ENCODE measurements at places on chromosomes 5 and 9.
A peak's percentile ranks its signal among the peaks of the same experiment; 100 is the strongest.

DNA sequence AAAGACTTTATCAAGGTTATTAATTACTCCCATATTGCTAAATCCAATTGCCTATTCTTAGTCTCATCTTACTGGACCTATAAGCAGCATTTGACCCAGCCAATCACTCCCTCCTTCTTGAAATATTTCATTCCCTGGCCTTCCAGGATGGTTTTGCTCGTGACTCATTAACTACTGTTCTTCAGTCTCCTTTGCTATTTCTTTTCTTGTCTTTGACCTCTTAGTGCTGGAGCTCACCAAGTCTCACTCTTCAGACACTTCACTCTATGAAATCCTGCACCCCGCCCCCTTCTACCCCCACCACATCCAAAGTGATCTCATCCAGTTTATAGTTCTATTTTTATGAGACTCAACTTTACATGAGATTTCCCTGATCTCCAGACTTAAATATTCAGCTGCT lies 803.1 kb upstream of the WWC1 start:
- DNase-seq, result no peak

GRCh38 chr9:74277532-74277931 lies 219.6 kb upstream of the RORB start:
- no peak for DNase-seq

DNA sequence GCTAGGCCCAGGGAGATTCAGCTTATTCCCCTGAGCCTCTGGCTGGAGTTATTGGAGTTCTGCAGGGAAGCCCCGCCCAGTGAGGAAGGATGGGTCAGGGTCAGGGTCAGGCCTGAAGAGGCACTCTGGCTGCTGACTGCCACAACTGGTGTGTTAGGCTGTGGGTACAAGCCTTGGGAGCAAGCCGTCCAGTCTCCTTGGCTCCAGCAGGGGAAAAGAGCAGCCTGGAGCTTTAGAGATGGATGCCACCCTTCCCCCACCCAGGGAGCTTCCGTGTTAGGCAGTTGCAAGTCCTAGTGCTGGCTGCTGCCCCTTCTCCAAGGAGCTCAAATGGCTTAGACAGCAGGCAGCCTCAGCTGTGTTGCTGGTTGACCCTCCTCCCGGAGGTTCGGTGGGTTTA lies 34.4 kb upstream of the TAF11L2 start:
- DNase-seq, result no peak

DNA sequence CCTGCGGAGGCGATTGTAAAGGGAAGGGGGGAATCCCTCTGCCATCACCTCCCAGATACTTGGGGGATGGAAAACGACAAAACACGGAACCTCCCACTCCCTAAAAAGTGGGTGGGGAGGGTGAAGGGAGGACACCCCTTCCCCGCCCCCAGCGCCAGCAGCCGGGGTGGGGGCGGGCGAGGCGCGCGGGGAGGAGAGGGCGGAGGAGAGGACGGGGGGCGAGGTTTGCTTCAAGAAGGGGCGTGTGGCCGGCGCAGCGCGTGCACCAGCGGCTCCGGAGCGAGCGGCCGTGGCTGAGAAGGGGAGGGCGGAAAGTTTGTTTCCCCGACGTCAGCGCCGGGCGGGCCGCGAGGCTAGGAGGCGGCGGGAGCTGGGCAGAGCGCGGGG lies at the start of gene PRRX2:
Gene PRRX2, plus strand, starts transcription at position 259 of the 387 bp plus-strand sequence. CDS start 221 bp downstream, outside the sequence.
- DNase-seq, result no peak

DNA sequence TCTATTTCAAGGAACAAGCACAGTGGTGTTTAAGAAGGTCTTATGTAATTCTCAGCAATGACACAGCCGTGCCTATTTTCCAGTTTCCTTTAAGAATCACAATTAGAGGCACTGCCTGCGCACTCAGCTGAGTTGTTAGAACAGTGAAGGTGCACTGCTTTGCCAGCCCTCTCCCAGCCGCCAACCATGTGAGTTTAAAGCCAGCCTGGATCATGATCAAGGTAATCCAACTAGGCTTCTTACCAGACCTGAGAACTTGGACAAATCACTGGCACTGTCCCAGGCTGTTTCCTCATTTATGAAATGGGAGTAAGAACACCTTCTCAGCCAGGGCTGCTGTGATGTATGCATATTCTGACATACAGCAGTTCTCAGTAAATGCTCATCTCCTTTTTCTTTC lies 99.6 kb downstream of the ASTN2 start:
- no peak for DNase-seq

- DNase-seq, result no peak
Observed at GRCh38 chr5:85395526-85395925, 1010.8 kb upstream of the EDIL3 start.

GRCh38 chr5:55313870-55314617 lies 6.3 kb downstream of the MTREX start:
- DNase-seq, result no peak

GRCh38 chr9:105127863-105128220 lies 116.6 kb upstream of the SLC44A1 start:
- DNase-seq, result no peak

- DNase-seq, result peak; percentile 25
Observed at GRCh38 chr9:116646661-116647514, 40.2 kb upstream of the TRIM32 start.

- no peak for DNase-seq
Observed at GRCh38 chr5:167731951-167732350, 559.5 kb upstream of the WWC1 start.

GRCh38 chr9:32578976-32579375 lies 6.0 kb upstream of the NDUFB6 start:
- DNase-seq, result no peak

- no peak for DNase-seq
Observed at GRCh38 chr5:151461312-151461711, 13.9 kb downstream of the SLC36A1 start.

GRCh38 chr9:107306308-107306707 lies 23.2 kb downstream of the RAD23B start:
- DNase-seq, result no peak

- no peak for DNase-seq
Observed at GRCh38 chr5:138463419-138464007, 1.8 kb upstream of the EGR1 start.

DNA sequence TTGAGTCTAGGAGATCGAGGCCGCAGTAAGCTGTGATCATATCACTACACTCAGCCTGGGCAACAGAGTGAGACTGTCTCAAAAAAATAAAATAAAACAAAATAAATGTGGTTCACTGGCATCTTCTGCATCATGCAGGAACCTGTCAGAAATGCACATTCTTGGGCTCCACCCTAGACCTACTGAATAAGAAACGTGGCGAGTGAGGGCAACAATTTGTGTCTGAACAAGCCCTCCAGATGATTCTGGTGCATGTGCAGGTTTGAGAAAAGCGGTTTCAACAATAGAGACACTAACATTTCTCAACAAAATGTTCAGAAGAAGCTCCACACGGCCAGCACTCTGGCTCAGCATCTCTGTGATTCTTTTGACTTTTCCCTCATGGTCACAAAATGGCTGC lies 42.8 kb upstream of the CPEB4 start:
- no peak for DNase-seq

- DNase-seq, result no peak
Observed at GRCh38 chr5:176789873-176790615, 20.3 kb upstream of the UNC5A start.

- DNase-seq, result no peak
Observed at GRCh38 chr5:158245513-158245912, 386.6 kb upstream of the CLINT1 start.

- DNase-seq, result no peak
Observed at GRCh38 chr5:171355302-171355724, 32.3 kb upstream of the NPM1 start.

GRCh38 chr5:126777257-126777974 lies 480 bp downstream of the LMNB1 start:
- peak; percentile 43 for DNase-seq

DNA sequence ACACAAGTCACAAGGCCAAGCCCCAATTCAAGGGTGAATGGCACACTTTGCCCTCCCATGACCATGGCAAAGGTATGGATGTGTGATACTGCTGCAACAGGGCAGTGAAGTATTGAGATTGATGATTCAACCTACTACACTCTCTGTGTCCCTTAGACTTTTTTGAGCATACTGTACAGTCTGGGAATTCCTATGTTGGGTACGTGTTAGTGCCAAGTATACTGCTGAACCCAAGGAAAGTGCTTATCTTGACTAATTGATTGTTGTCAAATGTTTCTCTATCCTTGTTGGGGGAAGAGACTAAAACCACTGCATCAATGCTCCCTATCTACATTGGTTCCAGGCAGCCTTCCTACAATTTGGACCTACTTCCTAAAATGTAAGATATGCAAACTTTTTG lies 93.7 kb downstream of the NDFIP1 start:
- no peak for DNase-seq

GRCh38 chr5:80967500-80968181 lies 7.5 kb downstream of the RASGRF2 start:
- no peak for DNase-seq

DNA sequence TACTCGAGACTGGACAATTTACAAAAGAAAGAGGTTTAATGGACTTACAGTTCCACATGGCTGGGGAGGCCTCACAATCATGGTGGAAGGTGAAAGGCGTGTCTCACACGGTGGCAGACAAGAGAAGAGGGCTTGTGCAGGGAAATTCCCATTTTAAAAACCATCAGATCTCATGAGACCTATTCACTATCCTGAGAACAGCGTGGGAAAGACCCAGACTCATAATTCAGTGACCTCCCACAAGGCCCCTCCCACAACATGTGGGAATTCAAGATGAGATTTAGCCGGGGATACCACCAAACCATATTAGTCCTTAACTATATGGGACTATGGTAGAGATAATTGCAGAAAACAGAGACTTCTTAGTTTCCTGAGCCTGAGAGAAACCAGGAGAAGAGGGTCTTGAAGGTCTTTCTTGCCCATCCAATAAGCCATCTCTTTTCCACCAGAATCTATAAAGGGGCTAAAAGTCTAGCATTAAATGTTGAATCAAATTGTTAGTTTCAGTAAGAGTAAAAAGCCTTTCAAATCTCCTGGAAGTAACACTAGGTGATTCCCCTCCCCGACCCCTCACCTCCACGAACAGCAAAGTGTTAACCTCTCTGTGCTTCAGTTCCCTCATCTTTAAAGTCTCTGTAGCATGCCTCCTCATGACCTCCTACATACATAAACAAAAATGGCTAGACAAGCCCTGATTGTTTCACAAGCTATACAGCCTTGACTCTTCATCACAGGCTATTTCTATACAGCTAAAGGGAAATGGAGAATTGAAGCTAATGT lies 259.1 kb downstream of the TMEM167A start:
- no peak for DNase-seq

GRCh38 chr5:53392073-53392472 lies 88.4 kb upstream of the FST start:
- no peak for DNase-seq

- no peak for DNase-seq
Observed at GRCh38 chr5:88888848-88889188, 5.8 kb upstream of the MEF2C start.

- DNase-seq, result no peak
Observed at GRCh38 chr9:130371196-130371966, 73.4 kb upstream of the ASS1 start.

DNA sequence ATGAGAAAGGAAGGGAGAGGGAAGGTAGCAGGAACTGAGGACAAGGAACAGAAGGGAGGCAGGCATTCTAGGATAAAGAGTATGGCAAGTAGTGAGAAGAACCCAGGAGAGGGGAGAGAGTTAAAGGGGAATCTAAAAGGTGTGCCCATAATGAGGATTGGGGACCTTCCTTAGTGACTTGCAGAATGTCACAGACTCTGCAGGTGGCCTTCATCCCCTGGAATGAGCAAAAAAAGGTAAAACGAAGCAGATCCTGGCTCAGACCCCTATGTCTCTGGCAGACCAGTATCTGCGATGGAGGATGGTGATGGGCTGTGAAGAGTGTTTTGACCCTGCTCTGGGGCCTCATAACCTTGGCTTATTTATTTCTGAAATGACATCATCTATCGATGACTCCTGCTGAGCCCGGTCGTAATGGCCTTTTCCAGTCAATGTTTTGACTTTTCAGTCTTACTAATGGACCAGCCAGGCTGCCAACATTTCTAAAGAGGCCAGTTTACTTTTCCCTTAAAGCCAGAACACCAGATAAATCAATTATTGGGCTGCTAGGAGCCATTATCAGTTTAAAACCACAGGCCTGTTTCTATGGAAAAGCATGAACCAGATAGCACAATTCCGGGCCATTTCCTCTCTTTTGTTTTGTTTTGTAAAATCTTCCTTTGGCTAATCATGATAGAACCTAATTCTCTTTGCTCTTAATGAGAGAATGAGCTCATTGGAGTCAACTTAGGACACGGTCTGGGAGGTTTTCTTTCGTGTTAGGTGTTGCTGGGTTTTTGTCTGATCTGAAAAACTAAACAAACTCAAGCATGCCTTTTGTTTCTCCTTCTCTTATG lies 3.1 kb downstream of the TMOD1 start:
- DNase-seq, result no peak

- no peak for DNase-seq
Observed at GRCh38 chr9:86072394-86072877, 26.9 kb downstream of the GOLM1 start.

- no peak for DNase-seq
Observed at GRCh38 chr5:158032246-158032645, 173.3 kb upstream of the CLINT1 start.

- DNase-seq, result no peak
Observed at GRCh38 chr5:173743641-173744343, 127.3 kb upstream of the BOD1 start.

GRCh38 chr5:50800410-50800809 lies 134.0 kb downstream of the PARP8 start:
- DNase-seq, result no peak

DNA sequence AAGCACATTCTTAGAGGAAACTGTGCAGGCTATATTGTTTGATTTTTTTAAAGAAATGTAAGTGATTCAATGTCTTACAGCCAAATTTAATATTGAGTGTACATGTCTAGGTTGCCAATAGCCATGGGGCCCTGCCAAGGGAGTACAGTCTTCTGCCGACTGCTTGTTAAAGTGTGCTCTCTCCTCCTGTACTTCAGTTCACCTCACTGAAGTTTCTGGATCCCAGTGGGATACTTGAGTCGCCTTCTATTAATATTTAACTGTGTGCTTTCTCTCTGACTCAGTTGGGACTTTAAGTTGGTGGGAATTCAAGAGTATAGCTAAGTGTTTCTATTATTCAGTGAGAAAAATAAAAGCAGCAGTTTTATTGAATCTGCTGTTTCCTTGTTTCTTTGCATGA lies 44.5 kb upstream of the C5orf47 start:
- DNase-seq, result no peak

DNA sequence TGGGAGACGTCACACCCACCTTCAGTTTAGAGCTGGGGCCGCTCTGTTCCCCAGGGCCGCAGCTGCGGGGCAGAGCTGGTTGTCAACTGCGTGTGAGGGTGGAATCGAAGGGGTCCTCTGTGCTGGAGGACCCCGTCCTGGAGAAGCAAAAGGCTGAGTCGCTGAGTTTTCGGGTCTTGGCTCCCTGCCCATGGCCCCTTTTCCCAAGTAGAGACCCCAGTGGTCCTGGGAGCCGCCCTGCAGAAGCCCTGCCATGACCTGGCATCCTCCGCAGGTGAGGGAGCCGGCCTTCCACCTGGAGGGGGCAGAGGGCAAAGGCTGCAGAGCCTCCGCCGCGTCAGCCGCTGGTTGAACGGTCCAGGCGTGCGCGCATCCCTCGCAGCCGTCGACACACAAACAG lies 90.4 kb upstream of the COL5A1 start:
- no peak for DNase-seq
